Activated CD4-positive, alpha-beta T cell treated with anti-CD3 and anti-CD28 coated beads, Interleukin-2, amount 10 ng/mL, durations not matched to agents 7 days and 5 days (primary cell): ENCODE measurements at places on chromosomes 16 and 17. TPM values are rescaled to one million over a fixed set of nuclear protein-coding genes. Genes with fewer than 3 reads are reported as not detected.

DNA sequence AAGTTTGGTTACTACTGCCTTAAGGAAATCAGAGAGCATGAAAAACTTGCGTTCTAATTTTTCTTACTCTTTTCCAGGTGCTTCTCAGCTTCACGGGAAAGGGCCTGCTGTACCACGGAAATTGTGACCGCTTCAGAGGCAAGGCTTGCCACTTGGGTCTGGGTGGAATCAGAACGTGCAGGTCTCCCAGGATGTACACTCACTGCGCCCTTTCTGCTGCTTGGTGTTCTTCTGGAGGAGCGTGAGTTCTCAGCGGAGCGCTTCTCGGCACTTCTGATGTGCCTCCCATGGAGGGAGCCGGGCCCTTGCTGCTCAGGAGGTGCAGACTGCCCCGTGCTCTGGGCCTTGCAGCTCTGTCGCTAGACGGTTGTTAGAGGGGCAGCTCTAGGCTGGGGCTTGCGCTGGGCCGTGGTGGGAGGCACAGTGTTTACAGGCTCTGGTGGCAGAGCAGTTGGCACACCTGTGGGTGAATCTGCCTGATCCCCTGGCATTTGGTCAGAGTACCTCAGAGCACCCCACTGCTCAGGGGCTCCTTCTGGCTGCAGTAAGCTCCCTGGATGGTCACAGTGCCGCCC, 32.8 kb downstream of the UBN1 start:
- DNase-seq, result no peak

GRCh38 chr17:27756467-27757371, 43.6 kb downstream of the NOS2 start:
- peak; percentile 64 for DNase-seq

DNA sequence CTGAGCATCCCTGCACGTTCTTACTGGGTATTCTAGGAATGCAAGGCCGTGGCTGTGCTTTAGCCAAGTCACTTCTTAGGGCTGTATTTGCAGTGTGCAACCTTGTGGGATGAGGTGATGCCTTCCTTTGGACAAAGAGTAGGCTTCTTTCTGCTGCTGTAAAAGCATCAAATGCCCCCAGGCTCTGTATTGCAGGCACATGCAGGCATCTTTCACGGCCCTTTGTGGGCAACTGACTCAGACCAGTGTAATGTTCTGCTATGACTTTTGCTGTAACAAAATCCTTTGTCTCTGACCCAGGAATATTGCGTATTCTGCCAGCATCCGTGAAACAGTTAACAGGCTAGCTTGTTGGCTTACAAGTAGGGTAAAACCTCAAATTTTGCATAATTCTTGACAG, 30.9 kb upstream of the GCSH start:
- no peak for DNase-seq

RPL13 gene
- 1,763 TPM for total RNA-seq

DNA sequence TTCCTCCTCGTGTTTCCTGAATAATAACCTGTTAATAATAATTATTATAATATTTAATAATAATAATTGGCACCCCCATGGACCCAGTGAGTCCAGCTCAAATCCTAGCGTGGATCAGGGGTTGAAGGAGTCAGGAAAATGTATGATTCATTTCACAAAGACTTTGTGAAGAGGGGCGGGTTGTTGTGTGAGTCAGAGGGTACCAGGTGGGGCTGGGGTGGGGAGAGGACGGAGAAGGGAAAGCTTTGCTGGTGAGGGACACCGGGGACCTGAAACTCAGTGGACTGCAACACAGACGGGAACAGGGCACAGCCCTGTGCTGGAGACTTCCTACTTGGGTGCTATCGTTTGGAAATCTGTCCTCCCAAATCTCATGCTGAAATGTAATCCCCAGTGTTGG, 3.1 kb upstream of the ADORA2B start:
- no peak for DNase-seq

GRCh38 chr16:72977127-72977526, 70.8 kb downstream of the ZFHX3 start:
- no peak for DNase-seq

GRCh38 chr17:304461-304860, 48.1 kb downstream of the RPH3AL start:
- DNase-seq, result no peak

- no peak for DNase-seq
These were observed 2.9 kb downstream of the ARMC5 start for GRCh38 chr16:31461921-31462804.

DNA sequence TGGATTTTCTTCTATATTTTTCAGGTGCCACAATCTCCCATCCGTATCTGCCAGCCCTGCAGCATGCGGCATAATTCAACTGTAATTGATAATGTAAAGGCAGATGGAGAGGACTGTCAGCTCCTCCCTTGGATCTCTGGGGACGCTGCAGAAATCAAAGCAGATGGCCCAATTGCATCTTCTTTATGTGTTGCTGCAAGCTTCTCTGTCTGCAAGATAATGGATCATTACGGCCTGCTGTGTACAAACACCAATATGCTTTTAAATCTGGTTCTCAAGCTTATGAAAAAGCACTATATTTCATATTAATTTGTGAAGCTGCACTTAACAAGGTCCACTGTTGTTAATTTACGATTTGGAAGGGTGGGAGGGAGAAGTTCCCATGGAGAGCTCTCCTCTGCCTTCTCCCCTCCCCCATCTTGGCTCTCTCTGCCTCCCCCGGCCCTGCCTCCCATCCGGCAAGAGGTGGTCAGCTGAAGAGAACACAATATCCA, 607.5 kb downstream of the TOX3 start:
- DNase-seq, result no peak

DNA sequence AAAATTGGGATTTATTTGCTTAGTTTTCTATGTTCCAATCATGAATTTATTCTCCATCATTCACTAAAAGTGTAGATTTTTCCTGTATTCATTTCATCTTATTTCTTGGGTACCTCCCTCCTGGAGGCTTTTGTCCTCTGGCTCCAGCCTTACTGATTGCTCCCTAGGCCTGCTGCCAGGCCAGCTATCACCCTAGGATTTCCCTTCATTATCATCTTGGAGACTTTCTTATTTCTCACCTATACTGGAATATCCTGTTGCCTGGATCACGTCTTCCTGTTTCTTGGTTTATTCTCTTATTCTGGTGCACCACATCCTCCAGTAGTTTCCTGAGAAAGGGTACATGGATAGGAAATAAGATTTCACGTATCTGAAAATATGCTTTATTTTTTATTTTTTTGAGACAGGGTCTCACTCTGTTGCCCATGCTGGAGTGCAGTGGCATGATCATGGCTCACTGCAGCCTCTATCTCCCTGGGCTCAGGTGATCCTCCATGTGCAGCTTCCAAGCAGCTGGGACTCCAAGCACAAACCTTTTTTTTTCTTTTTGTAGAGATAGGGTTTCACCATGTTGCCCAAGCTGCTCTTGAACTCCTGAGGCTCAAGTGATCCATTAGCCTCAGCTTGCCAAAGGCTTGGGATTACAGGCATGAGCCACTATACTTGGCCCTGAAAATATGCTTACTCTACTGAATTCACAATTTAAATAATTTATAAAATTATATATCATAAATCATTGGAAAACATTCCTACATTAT, 13.3 kb upstream of the KPNB1 start:
- no peak for DNase-seq

DNA sequence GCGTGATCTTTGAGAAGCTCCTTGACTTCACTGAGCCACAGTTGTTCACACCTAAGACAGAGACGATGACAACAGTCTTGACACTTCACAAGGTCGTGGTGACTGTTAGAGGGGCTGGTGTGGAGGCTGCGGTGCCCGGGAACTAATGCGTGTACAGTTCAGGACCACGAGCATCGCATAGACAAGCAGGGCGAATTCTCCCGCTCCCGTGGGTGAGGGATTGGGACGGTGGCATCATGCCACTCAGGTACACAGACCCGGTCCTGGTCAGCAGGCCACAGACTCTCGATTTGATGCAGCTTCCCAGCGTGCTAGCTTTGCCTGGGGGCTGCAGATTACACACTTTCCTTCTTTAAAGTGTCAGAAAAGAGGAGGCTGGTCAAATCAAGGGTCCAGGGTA, 24.7 kb downstream of the CEP295NL start:
- no peak for DNase-seq

- no peak for DNase-seq
These were observed 585.5 kb upstream of the SOX9 start for GRCh38 chr17:71535321-71535720.

GRCh38 chr17:3977387-3977786, 13.2 kb upstream of the ATP2A3 start:
- no peak for DNase-seq

DNA sequence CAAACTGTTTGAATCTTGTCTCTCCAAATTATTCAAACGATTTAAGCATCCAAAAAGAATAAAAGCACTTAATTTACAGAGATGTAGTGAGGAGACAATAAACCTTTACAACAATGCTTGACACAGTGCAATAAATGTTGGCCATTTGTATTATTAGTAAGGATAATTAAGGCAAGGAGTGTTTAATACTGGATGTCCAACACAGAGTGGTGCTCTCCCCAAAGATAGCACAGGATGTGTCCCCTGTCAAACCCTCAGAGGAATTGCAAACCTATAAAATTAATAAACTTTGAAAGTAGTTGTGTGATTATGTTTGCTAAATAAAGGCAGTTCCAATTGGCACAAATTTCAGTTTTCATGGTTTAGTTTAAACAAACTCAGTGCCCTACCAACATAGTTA, 253.0 kb upstream of the AXIN2 start:
- no peak for DNase-seq

DNA sequence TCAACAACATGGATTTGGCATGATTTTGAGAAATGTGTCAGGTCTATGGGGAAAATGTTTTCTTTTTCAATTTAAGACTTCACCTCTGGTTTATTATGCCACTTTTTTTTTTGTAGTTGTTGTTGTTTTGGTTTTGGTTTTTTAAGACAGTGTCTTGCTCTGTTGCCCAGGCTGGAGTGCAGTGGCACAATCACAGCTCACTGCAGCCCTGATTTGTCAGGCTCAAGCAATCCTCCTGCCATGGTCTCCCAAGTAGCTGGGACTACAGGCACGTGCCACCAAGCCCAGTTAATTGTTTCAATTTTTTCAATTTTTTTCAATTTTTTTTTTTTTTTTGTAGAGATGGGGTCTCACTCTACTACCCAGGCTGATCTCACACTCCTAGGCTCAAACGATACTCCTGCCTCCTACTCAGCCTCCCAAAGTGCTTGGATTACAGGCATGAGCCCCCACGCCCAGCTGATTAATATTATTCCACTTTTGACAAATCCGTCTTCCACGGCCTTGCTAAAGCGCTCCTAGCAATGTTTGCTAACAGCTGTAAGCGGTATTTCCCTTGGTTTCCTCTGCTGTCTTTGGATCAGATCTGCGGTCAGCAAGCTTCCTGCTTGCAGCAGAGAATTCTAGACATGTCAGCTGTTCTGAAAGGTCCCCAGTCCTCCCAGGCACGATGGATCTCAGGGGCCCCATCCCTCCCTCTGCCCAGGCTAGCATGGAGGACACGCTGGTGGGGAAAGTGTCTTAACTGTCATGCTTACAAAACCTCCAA, 7.0 kb upstream of the MILR1 start:
- peak; percentile 40 for DNase-seq

DNA sequence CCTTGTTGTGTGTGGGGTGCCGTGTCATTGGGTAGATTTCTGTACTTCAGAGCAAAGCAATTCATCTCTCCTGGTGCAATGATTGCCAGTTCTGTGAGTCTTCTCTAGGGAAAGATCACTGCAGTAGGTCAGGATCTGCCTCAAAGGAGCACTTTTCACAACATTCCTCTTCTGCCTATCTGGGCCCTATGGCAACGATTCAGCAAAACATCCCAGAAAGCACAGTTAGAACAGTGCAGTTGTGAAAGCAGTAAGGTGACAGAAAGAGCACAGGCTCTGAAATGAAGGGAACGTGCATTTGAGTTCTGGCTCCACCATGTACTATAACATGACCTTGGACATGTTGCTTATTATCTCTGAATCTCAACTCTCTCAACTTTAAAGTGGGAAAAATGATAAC, 178.5 kb upstream of the N4BP1 start:
- DNase-seq, result no peak

- no peak for DNase-seq
These were observed 40.5 kb downstream of the BAHCC1 start for GRCh38 chr17:81435652-81436293.

ABCA3 gene
- total RNA-seq, result 6.0 TPM

DNA sequence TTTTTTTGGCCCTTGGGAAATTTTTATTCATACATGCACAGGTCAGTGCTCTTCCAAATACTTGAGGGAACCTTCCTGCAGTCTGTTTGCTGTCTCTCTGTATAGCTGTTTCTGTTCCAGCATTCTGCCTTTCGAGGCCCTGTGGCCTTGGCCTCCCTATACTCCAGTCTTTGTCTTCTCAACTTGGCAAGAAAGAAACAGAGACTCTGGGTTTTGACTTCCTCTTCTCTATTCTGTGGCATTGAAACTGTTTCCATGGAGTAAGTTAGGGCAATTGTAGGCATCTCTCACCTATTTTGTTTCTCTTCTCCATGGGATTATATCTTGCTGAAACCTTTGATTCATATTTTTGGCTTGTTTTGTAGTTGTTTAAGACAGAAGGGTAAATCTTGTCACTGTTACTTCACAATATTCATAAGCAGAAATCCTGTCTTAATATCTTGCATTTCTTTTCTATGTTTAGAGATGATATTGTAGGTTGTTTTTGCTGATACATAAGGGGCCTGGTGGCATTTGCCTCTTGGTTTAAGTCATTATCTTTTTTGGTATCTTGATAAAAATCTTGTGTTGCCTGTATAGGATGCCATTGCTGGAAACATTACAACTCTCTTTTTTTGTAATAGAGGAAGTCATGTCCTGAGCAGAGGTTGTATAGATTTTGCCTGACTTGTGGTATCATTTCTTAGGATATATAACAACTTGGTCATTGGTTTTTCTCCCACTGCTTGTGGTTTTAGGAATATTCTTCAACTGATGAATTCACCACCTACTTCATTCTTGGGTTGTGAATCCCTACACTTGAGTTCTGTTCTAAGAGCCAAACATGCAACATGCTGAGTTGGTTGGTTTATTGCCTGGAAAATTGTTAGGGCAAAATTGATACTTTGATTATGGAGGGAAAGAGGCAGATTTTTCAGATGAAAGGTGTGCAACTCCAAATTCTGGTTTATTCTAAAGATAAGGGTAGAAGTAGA, 168.6 kb downstream of the FTO start:
- no peak for DNase-seq

GRCh38 chr17:151886-152859, 14.8 kb downstream of the SCGB1C2 start:
- no peak for DNase-seq

DNA sequence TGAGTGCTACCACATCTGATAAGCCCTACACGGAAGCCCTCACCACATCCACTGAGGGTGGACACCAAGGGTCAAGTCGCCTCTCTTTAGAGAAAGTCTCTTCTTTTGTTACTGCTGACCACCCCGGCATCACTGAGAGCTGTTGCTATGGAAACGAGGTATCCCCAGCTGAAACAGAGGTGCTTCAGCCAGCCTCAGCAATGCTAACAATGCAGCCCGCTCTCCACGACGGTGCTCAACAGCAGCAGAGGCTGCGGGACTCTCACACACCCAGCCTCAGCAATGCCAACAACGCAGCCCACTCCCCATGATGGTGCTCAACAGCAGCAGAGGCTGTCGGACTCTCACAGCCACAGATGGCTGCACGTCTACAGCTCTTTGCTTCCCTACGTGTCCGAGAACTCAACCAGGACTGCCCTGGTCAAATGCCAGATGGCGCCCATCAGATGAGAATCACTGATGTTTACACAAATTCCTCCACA, 41.4 kb downstream of the VPS53 start:
- no peak for DNase-seq

CLEC10A gene
- total RNA-seq, result not detected
